NCI-H446 treated with DMSO at 0.1 percent for 48 hours (cell line): ENCODE measurements at places on chromosomes 5 and 9.

DNA sequence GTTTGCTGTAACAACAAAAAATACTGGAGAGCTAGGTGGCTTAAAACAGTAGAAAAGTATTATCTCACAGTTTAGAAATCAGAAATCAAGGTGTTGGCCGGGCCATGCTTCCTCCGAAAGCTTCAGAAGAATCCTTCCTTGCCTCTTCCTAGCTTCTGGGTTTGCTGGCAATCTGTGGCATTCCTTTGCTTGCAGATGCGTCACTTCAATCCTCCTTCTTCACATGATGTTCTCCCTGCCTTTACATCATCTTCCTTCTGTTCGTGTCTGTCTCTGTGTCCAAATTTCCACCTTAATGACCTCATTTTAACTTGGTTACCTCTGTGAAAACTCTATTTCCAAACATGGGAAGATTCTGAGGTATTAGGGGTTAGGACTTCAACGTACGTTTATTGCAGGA is 90.4 kb upstream of the CHD1 start:
- no peak for DNase-seq

- no peak for DNase-seq
These were observed 74.1 kb downstream of the PHF2 start for GRCh38 chr9:93650448-93650847.

DNA sequence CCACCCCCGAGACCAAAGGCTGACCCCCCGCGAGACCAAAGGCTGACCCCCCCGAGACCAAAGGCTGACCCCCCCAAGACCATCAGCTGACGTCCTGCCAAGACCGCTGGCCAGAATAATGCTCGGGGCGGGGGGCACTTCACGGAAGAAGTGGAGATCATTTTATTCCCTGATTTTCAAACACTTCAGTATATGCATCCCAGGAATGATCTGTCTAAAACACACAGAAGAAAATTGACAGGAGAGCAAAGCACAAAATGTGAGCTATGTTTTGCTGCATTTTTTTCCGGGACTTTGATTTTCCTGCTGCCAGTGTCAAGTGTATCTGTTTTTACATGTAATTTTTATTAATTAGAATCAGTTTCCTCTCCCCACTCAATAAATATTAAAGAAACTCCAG is 67.1 kb downstream of the ADAMTS2 start:
- no peak for DNase-seq

- no peak for DNase-seq
These were observed 3.7 kb upstream of the SLC6A7 start for GRCh38 chr5:150186137-150186536.

DNA sequence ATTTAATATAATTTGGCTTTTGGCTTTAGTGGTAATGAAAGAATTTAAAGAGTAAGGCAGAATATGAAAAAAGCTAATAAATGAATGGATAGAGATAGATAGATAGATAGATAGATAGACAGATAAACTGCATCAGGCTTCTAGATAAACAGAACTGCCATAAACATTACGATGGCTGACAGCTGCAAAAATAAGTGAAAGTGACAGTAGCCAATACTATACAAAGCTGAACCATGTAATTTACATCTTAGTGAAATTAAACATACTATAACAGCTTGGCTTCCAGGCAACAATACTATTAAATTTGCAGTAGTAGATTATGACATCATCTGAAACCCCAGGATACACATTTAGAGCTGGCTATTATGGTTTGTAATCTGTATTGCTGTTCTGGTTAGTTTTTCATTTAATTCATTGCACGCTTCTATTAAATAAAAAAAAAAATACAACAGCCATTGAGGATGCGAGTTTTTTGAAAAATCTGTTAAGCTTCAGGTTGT is 1354.8 kb downstream of the PTPRD start:
- DNase-seq: no peak

GRCh38 chr5:154818471-154819116 is 31.8 kb downstream of the FAXDC2 start:
- no peak for DNase-seq
